ENCODE measurements at places on chromosomes 3 and 15. TPM values are rescaled to one million over a fixed set of nuclear protein-coding genes. Genes with fewer than 3 reads are reported as not detected.

The WDR72 gene
- total RNA-seq: not detected

The CPLX3 gene
- total RNA-seq: not detected

The RLBP1 gene
- not detected for total RNA-seq

The NOP10 gene
- 38.2 TPM for total RNA-seq

The CCDC54 gene
- total RNA-seq: not detected

The ST3GAL6 gene
- total RNA-seq: 1.0 TPM

The DNASE1L3 gene
- not detected for total RNA-seq

DNA sequence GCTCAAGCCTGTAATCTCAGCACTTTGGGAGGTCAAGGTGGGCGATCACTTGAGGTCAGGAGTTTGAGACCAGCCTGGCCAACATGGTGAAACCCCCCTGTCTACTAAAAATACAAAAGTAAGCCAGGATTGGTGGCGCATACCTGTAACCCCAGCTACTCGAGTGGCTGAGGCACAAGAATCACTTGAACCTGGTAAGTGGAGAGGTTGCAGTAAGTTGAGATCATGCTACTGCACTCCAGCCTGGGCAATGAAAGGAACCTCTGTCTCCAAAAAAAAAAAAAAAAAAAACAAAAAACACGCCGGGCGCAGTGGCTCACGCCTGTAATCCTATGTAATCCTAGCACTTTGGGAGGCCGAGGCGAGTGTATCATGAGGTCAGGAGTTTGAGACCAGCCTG, 18.9 kb upstream of the AP4E1 start:
- DNase-seq: no peak

GRCh38 chr3:170154084-170154483, 27.4 kb downstream of the PHC3 start:
- no peak for DNase-seq

DNA sequence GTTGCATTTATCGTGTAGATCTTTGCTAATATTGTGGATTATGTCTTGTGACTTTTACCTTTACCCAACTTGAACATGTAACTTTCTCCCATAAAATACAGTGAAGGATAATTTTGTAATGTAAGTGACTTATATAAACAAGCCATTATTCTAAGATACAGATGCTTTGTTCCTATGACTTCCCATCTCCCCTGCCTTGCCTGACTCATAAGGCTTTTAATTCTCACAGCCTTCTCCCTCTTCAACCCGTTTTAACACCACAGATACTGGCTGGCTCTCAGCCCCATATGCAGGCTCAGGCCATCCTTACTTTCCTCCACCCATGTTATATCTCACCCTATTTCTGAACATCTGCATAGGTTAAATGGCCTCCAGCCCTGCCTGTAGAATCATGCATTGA, 4.1 kb downstream of the CCNDBP1 start:
- no peak for DNase-seq

GRCh38 chr3:64732576-64732975, 44.8 kb upstream of the ADAMTS9 start:
- no peak for DNase-seq

DNA sequence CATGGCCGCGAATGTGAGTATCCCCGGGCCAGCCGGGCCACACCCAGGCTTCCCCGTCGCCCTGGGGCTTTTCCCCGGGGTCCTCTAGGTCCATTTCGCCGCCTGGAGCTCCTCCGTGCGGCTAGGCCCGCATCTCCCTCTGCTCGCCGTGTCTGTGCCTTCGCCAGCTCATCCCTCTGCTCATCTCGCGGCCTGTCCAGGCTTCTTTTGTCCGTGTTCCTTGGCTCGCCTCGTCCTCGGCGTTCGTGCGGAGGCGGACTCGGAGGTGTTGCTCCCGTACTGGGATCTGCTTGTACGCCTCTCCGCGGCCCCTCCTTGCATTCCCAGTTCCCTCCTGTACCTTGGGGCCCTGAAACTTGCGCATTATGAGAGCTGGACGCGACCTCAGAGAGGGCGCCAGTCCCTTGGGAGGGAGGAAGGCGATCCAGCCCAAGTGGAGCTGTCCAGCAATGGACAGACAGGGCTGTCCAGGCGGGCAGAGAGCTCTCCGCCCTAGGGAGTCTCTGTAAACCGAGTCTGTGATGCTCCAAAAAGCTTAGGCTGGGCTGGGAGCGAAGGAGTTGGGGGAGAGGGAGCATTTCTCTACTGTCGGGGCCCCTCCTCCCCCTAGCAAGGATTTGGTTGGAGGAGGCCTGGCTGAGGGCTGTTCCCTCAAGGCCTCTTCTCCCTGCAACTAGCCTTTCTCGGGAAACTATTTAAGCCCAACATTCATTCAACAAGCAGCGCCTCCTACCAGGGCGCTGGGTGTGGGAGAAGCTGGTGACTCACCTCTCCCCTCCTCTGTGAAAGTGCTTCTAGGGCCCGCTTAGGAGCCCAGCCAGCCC, 553 bp downstream of the TMEM43 start:
- DNase-seq: no peak

DNA sequence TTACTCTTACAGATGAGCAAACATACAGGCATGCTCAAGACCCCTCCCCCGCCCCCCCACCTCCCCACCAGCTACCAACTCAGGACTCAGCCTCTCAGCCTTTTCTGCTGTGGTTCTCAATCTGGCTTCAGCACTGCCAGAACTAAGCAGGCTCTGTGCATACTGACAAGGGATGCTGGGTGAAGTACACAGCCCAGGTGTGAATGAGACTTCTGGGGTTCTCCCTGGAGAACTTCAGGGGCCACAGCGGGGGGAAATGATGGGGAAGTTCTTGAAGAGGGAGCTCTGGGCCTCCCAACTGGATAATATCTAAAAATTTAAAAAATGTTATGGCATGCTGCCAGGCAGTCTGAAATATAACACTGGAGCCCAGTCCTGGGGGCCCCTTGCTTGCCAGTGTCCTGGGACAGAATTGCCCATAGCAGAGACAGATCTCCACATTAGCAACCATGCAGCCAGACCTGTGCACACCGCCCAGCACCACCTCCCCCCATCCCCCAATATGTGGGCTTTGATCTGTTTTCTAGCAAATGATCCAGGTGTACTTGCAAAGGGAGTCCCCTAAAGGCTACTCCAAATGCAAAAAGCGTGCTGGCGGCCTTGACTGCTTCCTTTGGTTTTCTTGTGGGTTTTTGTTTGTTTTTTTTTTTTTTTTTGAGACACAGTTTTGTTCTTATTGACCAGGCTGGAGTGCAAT, 41.4 kb downstream of the PGPEP1L start:
- DNase-seq: no peak

GRCh38 chr3:103453152-103453551, 1018.3 kb downstream of the ZPLD1 start:
- DNase-seq: no peak

DNA sequence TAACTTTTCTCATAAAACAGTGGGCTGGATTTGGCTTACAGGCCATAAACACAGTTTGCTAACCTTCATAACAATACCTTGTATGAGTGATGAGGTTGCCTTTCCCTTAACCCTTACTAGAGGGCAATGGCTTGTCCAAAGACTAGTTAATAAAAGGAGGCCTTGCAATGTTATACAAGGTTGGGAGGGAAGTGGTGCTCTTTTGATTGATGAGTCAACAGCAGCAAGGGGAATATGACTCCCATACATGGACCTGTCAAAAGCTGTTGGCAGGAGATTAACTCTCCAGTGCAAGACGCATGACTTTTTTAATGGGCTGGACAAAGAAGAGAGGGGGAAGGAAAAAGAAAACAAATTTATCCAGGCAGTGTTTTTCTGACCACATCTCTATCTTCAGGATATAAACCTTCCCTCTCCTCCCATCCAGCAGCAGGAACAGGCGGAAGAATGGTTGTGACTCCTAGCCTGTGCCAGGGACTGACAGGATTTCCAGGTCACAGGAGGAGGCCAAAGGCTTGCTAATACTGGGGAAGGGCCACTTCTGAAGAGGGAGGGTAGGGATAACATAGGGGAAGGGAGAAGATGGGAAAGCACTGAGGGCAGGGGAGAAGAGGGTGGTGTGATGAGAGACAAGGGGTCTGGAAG, 35.2 kb upstream of the ARL14 start:
- no peak for DNase-seq
